ENCODE measurements at places on chromosomes 5 and 9. TPM values are rescaled to one million over a fixed set of nuclear protein-coding genes. Genes with fewer than 3 reads are reported as not detected.

Gene INSYN2B
- total RNA-seq = 0.30 TPM

Gene NUDT12
- total RNA-seq = 11.6 TPM

Gene ADAMTS16
- 0.05 TPM for total RNA-seq

Gene RNF44
- total RNA-seq = 27.8 TPM

Gene C1QTNF3
- 0.70 TPM for total RNA-seq

Gene ZSWIM6
- 6.6 TPM for total RNA-seq

Gene C5orf22
- 16.3 TPM for total RNA-seq

All from Right ventricle myocardium superior (tissue), 1 donor.